ENCODE measurements at places on chromosomes 12 and 14. TPM values are rescaled to one million over a fixed set of nuclear protein-coding genes. Genes with fewer than 3 reads are reported as not detected.

GRCh38 chr14:104477117-104477623 is 102.4 kb upstream of the C14orf180 start:
- DNase-seq, result no peak

EPYC gene
- total RNA-seq, result not detected

MYO1A gene
- 0.09 TPM for total RNA-seq

BCL7A gene
- 9.8 TPM for total RNA-seq

All from left cardiac atrium (tissue), 4 donors.